ENCODE measurements at places on chromosomes 3 and 15. TPM values are rescaled to one million over a fixed set of nuclear protein-coding genes. Genes with fewer than 3 reads are reported as not detected.

The CAND2 gene
- total RNA-seq, result 2.9 TPM

The UCN2 gene
- total RNA-seq, result 0.54 TPM

The FBXW12 gene
- not detected for total RNA-seq

The HIGD2B gene
- total RNA-seq, result not detected

The SLC22A14 gene
- total RNA-seq, result not detected

The GOLGA8J gene
- total RNA-seq, result not detected

The PPARG gene
- 21.9 TPM for total RNA-seq

The BRK1 gene
- total RNA-seq, result 123 TPM

The RPLP1 gene
- 132 TPM for total RNA-seq

DNA sequence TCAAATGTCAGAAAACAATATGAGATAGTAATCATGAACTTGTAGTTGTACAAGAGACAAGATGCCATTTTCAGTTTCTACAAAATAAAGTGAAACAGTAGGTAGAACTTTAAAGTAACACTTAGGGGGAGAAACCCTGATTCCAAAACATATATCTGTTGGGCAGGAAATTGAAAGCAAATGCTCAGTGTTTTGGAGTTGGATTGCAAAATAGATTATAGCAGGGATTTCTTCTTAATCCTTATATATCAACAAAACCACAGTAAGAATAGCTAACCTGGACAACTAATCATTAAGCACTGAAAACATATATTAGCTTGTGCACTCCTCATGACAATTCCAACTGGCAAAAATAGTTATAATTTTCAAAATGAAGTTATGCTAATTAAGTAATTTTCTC is 46.9 kb downstream of the COMMD2 start:
- DNase-seq, result no peak

DNA sequence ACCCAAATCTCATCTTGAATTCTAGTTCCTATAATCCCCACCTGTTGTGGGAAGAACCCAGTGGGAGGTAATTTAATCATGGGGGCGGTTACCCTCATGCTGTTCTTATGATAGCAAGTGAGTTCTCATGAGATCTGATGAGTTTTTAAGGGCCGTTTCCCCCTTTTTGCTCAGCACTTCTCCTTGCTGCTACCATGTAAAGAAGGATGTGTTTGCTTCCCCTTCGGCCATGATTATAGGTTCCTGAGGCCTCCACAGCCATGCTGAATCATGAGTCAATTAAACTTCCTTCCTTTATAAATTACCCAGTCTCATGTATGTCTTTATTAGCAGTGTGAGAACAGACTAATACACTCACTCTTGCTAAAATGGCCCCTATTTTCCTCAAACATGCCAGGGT is 374.7 kb downstream of the TUSC7 start:
- DNase-seq, result no peak

- no peak for DNase-seq
Measured at GRCh38 chr3:43861635-43862034, 170.9 kb downstream of the ABHD5 start.

GRCh38 chr3:43637702-43638101 is 15.9 kb upstream of the ANO10 start:
- no peak for DNase-seq

- no peak for DNase-seq
Measured at GRCh38 chr3:106217745-106218144, 348.9 kb upstream of the CBLB start.

- no peak for DNase-seq
Measured at GRCh38 chr15:70625011-70625410, 138.3 kb downstream of the UACA start.

- no peak for DNase-seq
Measured at GRCh38 chr3:132209855-132210254, 107.4 kb upstream of the ACP3 start.

GRCh38 chr3:3587647-3587972 is 211.6 kb upstream of the LRRN1 start:
- no peak for DNase-seq

DNA sequence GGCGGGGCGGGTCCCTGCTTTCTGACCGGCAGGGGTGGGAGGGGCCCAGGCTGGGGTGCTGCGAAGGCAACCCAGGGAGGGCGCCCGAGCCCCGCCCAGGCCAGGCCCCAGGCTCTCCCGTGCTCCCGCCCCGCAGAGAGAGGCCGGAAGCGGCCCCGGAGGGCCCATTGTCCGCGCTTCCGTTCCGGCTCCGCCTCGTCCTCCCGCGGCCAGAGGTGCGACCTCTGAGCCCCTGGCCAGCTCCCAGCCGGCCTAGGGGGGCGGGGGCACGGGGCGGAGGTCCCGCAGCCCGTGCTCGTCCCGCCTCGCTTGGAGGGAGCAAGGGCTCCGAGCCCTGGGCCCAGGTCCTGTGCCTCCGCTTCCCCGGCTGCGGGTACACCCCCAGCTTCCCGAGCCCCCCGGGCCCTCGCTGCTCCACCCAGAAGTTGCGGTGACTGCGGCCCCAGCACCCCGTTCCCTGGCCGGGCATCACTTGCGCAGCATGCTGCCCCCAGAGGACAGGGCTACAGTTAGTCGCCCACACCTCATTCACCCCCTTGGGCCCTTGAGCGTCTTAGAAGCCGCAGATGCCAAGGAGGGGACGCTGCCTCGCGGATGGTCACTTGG is 20.4 kb upstream of the PLXND1 start:
- DNase-seq, result peak; percentile 54

DNA sequence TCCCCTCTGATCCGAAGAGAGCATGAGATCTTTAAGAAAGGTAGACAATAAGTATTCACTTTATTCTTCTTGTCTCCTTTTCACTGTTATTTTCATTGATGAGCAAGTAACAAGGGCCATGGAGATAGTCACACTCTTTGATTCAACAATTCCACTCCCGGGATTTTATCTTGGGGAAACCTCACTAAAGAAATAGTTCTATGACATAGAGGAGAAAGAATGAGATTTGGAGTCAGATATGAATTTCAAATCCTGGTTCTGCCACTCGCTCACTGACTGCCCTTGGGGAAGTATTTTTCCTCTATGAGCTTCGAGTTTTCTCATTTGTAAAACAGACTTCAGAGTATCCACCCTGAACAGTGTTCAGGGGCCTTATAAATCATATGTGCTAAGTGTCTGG is 514.6 kb downstream of the NLGN1 start:
- DNase-seq, result peak; percentile 6

DNA sequence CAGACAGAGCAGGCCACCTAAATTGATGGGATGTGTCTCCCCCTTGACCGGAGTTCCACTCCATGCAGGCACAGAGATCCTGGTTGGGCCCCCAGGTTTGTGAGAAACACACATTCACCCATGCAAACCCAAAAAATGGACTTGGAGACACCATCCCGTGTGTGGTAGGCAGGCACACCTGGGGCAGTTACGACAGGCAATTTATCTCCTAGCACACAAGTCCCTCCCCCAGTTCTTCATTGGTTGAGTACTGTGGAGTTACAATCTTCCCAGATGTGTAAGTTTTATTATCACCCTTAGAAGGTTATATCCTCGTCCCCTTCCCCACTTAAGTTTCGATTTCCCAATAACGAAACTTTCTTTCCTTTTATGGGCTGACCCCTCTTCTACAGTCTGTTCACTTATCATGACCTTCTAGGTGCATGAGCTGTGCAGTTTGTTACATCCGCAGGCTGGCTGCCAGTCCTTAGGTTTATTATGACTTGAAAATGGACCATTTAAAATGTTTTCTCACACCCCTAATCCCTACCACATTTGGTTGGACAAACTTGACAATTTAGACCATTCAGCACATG is 27.3 kb downstream of the ARL8B start:
- DNase-seq, result no peak

- DNase-seq, result no peak
Measured at GRCh38 chr3:102605153-102605552, 170.3 kb downstream of the ZPLD1 start.

- DNase-seq, result no peak
Measured at GRCh38 chr3:40432793-40433192, 24.3 kb upstream of the RPL14 start.
